ENCODE measurements at places on chromosomes 12 and 14. TPM values are rescaled to one million over a fixed set of nuclear protein-coding genes. Genes with fewer than 3 reads are reported as not detected.

The LRTM2 gene
- not detected for polyA plus RNA-seq

The PAX9 gene
- under 0.01 TPM for polyA plus RNA-seq

The LRP1 gene
- 14.1 TPM for polyA plus RNA-seq

The ALG10B gene
- under 0.01 TPM for polyA plus RNA-seq

The PYGL gene
- 37.4 TPM for polyA plus RNA-seq

The RTL1 gene
- not detected for polyA plus RNA-seq

The SLC25A21 gene
- polyA plus RNA-seq = not detected

The KRT77 gene
- polyA plus RNA-seq = not detected

The ITPK1 gene
- 55.3 TPM for polyA plus RNA-seq

The MAPK1IP1L gene
- 25.2 TPM for polyA plus RNA-seq

The FAM90A1 gene
- not detected for polyA plus RNA-seq

The KRT3 gene
- polyA plus RNA-seq = not detected

The TROAP gene
- polyA plus RNA-seq = 25.7 TPM

The GZMH gene
- not detected for polyA plus RNA-seq

The OR4M1 gene
- not detected for polyA plus RNA-seq

The MYF5 gene
- not detected for polyA plus RNA-seq

The SLC41A2 gene
- 6.5 TPM for polyA plus RNA-seq

The ERP27 gene
- polyA plus RNA-seq = 0.23 TPM

The DEGS2 gene
- polyA plus RNA-seq = 2.4 TPM

The BDKRB2 gene
- 10.8 TPM for polyA plus RNA-seq

The OTUB2 gene
- polyA plus RNA-seq = 0.60 TPM

The KRT85 gene
- polyA plus RNA-seq = not detected

The ULK1 gene
- polyA plus RNA-seq = 5.3 TPM

The LUM gene
- 16.6 TPM for polyA plus RNA-seq

The KRT83 gene
- polyA plus RNA-seq = not detected

The SOAT2 gene
- polyA plus RNA-seq = not detected

The GPRC5D gene
- polyA plus RNA-seq = 0.16 TPM

The PRKD1 gene
- polyA plus RNA-seq = 0.60 TPM

The AVPR1A gene
- polyA plus RNA-seq = 1.0 TPM

The C14orf93 gene
- polyA plus RNA-seq = 10.2 TPM

The PABPN1 gene
- polyA plus RNA-seq = 137 TPM

Measured in sigmoid colon (tissue), 7 donors.